NCI-H2029 treated with DMSO at 0.1 percent for 48 hours (cell line): ENCODE measurements at places on chromosomes 4 and X.

- DNase-seq: no peak
Observed at GRCh38 chrX:21806691-21807090, 32.7 kb upstream of the MBTPS2 start.

- peak; percentile 18 for DNase-seq
Observed at GRCh38 chr4:174248407-174248806, 35.1 kb downstream of the FBXO8 start.

GRCh38 chr4:7660176-7661039, 225.7 kb upstream of the PSAPL1 start:
- DNase-seq: no peak

DNA sequence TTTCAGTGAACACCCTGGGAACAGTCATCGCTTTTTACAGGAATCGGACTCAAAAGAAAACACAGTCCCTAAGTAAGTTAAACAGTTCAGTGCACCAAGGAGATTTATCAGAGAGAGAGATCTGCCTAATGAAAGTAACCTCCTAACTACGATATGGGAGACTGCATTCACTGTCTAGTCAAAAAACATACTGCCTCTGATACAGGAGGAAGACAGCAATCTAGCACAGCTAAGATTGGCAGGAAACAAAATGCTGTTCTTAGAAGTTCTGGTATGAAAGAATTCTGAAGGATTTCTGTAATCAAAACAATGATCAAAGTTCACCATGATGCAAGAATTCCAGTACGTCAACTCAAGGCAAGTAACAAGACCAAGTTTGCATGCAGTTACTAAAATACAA, 92.8 kb downstream of the MAML3 start:
- no peak for DNase-seq

DNA sequence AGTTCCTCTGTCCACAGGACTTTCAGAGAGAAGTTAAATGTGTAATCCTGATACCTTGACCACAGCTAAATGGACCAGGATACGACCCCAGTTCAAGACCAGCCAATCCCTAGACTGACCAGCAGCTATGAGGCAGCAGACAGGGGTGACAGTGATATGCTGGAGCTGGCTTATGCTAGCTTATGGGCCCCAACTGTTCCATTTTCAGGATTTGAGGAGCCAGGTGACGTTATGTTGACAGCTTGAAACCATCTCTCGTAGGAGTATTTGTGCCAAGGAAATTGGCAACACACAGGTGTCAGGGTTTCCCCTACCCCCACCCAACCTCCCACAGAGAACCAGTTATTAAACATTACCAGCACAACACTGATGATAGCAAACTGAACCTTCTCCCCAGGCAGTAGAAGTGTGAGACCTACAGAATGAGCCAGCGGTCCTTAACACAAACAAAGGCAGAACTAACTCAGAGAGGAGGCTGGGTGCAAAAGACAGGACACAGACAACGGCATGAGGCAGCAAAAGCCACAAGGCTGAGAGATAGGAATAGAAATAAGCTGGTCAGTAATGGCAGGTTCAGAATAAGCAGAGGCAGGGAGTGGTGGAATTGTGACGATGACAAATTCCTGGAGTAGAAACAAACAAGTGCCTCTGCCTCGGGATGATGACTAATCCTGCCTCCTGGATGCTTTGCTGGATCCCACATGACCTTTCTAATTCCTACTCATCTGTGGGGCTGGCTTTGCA, 85.6 kb upstream of the CPEB2 start:
- DNase-seq: no peak

- no peak for DNase-seq
Observed at GRCh38 chr4:6180841-6181631, 19.3 kb downstream of the JAKMIP1 start.

DNA sequence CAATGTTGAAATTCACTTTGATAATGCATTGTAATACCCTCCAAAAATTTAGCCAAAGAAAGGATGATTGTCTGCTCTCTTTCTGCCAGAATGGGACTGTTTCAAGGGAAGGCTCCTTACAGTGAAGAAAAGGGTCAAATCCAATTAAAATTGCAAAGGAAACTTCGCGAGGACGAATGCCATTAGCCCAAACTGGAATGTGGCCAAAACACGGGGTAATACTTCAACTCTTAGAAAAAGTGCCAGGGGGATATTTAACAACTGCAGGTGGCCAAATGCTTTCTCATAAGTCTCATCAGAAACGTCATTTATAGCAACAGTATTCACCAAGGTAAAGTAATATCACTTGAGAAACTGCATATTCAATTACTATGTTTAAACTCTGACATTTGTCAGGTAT, 29.0 kb downstream of the NKX3-2 start:
- no peak for DNase-seq

- no peak for DNase-seq
Observed at GRCh38 chr4:8922481-8922880, 50.8 kb upstream of the HMX1 start.

DNA sequence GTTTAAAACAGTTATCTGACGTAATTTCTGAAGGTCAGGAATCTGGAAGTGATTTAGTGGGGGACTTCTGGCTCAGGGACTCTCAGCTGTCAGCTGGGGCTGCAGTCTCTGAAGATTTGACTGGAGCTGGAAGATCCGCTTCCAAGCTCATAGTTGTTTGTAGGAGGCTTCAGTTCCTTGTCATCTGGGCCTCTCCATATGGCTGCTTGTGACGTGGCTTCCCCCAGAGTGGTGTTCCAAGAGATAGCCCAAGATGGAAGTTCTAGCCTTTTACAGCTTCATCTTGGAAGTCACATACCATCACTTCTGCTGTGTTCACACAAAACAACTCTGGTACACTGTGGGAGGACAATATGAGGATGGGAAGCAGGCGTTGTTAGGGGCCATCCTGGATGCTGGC, 2.1 kb downstream of the MPC1L start:
- no peak for DNase-seq

GRCh38 chrX:109624641-109625616, at the start of gene KCNE5:
Gene KCNE5 (minus strand): TSS chrX:109625172. CDS start chrX:109625020, 152 bp downstream.
- DNase-seq: no peak

DNA sequence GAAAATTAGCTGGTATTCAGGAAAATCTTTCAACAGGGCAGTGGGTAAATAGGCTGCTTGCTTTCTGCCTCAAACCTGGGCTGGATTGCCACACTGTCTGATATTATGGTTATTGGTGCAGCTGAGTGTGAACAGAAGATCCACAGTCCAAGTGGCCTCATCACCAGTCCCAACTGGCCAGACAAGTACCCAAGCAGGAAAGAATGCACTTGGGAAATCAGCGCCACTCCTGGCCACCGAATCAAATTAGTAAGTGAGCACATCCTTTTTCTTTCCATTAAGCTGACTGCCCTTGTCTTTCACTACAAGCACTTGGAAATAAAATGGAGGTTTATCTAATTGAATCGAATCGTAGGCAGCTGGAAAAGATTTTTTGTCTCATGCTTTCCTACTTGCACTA, 204.7 kb downstream of the TLL1 start:
- DNase-seq: no peak

GRCh38 chrX:155893521-155893920, 12.4 kb downstream of the VAMP7 start:
- no peak for DNase-seq

GRCh38 chr4:76003620-76004019, 3.7 kb downstream of the CXCL9 start:
- no peak for DNase-seq

DNA sequence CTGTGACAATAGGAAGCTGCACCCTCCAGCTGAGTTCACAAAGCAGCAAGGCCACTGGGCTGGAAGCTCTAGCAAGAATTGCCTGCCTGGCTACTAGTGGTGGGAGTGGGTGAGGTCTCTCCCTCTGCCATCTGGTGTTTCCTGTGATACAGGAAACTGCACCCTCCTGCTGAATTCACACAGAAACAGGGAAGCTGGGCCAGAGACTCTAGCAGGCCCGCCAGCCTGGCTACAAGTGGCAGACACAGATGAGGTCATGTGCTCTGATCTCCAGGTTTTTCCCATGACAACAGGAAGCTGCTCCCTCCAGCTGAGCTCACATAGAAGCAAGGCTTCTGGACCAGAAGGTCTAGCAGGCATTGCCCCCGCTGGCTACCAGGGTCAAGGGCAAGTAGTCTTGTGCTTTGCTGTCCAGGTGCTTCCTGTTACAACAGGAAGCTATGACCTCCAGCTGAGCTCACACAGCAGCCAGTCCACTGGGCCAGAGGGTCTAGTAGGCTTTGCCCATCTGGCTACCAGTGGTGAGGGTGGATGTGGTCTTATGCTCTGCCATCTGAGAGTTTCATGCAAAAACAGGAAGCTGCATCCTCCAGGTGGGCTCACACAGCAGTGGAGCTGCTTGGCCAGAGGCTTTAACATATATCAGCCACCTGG, 41.5 kb upstream of the ZXDA start:
- no peak for DNase-seq

DNA sequence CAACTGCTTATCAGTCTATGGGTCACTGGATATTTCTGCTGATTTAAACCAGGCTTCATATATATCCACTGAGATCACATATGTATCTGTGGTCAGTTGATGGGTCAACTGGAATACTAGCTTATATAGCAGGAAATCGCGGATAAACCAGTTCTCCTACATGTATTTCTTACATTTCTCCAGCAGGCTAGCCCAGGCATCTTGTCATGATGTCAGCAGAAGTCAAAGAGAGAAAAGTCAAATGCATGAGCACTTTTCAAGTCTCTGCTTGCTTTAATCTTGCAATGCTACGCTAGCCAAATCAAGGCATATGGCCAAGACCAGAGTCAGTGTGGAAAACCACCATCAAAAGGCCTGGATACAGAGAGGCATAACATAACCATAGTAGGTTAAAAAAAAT, 1008.8 kb upstream of the DIAPH2 start:
- no peak for DNase-seq

DNA sequence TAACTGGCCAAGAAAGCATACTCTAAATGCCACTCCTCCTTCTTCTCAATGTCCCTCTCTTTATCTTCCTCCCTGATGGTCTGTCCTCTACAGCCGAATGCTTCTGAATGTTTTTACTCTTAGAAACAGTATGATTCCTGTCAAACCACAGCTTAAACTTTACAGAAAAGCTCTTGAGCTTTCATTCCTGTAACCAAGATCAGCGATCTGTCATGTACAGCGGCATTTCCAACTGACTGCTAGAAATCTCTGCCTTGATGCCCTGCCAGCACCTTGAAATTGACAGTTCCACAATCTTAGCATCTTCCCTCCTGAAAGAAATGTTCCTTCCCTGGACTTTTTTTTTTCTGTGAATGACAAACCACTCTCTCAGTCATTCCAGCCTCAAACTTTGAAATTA, 11.5 kb upstream of the GATB start:
- no peak for DNase-seq

DNA sequence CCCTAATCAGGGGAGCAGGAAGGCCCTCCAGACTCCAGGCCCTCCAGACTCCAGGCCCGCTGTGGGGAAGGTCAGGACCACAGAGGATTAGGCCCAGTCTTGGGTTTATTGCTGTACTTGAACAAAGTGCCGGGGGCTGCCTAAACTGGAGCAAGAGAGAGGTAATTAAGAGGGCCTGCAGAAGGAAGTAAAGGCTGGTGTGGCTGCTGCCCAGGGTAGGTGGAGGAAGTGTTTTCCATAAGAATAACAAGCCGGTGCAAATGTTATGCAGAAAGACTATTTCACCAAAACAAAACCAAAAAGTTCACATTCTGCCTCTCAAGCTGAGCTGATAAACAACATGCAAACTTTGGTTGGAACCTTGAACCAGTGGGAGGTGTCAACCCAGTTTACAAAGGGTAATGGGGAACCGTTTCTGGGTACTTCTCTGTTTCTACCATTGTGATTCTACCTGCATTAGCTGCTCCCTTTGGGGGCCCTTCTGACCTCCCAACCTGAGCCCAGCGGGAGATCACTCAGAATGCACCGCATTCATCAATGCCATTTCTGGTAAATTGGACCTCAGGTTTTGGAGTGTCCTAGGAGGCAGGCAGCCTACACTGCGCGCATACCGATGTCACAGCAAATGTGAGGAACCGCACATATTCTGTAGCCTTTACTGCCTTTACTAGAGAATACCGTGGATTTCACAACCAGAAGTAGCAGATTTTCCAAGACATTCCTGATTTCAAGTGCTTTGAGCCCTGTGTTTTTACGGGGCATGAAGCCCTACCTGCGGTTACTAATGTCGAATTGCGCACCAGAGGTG, 59.7 kb upstream of the BCOR start:
- DNase-seq: no peak

GRCh38 chrX:51795136-51795535, 51.9 kb downstream of the GSPT2 start:
- no peak for DNase-seq

DNA sequence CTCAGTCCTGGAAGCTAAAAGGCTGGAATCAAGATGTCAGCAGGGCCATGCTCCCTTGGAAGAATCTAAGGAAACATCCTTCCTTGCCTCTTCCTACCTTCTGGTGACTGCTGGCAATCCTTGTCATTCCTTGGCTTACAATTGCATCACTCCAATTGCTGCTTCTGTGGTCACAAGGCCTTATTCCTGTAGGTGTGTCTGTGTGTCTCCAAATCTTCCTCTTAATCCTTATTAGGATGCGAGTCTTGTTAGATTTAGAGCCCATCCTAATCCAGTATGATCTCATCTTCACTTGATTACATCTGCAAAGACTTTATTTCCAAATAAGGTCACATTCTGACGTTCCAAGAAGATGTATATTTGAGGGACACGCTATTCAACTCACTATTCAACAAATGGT, 52.2 kb downstream of the SMIM20 start:
- no peak for DNase-seq

GRCh38 chrX:127025013-127025412, 205.5 kb downstream of the PRR32 start:
- DNase-seq: no peak

GRCh38 chr4:151569650-151570049, 160.7 kb downstream of the FHIP1A start:
- DNase-seq: peak; percentile 96

DNA sequence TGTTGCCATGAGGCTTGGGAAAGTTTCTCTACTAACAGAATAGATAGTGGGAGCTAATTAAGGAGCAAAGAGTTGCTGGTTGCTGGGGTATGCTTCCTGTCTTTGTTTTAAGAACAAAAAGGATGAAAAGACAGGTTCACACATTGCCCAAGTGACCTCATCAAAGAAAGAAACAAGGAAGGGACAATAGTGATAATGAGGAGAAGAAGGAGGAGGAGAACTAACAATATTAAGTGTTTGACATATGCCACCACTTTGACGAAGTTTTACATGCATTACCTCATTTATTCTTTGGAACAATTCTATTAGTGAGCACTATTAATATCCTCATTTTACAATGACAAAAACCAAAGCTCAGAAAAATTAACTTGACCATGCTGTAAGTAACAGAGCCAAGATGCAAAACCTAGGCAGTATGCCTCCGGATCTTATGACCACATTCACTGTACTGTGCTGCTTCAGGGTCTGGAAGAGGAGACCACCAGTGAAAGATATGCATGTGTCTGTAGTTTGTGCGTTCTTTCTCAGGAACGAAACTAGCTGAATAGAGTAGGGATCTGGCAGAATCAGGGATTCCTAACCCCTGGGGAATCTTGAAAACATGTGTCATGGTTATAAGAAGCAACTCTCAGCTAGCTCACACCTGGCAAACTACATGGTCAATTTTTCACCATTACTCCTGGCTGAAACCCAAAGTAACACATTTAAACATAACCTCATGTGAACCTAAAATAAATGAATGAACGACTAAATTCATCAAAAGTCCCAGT, 83.8 kb downstream of the MOSPD2 start:
- no peak for DNase-seq
